CD4-positive, alpha-beta memory T cell (primary cell): ENCODE measurements at places on chromosomes 1 and 21. TPM values are rescaled to one million over a fixed set of nuclear protein-coding genes. Genes with fewer than 3 reads are reported as not detected.

Gene TESK2
- total RNA-seq: 7.7 TPM

Gene ARHGEF10L
- 0.78 TPM for total RNA-seq

Gene PGBD5
- total RNA-seq: not detected

Gene C1QC
- total RNA-seq: 3.8 TPM

Gene PSMG1
- 17.2 TPM for total RNA-seq
